Left ventricle myocardium inferior (tissue), 1 donor: ENCODE measurements at places on chromosomes 6 and 20.

DNA sequence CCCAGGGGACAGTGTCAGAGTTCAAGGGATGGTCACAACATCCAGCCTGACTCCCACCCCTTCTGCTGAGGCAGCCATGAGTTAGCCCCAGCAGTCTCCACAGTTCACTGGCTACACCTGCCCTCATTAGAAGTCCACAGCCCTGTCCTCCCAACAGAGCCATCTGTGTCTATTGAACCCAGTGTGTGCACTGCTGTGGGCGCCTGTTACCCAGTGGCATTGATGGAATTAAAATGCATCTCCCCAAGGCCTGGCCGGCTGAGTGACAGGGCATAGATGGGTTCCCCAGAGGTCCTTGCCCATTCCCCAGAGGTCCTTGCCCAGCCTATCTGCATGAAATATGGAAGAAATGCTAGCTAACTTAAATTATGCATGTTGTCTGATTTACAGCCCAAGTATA, 73.3 kb downstream of the PCSK2 start:
- no peak for DNase-seq

DNA sequence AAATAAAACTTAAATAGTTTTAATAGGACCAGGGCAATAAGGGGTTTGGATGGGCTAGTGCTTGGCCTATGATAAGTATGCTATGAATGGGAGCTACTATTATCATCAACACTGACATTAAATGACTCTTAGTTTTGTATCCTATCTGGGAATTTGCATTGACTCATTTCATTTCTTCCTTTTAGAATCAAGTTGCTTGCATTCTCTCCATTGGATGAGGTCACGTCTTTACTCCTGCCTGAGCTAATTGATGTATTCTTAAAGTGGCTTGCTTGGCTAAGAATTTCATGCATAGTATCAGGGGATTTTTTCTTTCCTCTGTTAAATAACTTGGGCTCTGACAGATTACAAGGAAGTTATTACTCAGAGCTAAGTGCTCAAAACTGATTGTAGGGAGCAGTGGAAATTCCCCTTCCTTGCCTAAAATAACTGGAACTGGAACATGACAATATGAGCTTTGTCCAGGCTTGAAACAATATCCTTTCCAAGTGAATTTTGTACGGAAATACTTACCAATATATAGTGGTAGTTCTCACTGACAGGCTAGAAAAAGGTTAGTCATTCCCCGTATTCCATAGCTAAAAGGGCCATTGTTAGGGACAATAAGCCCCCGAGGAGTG, 169.9 kb downstream of the BCAS1 start:
- DNase-seq: no peak

DNA sequence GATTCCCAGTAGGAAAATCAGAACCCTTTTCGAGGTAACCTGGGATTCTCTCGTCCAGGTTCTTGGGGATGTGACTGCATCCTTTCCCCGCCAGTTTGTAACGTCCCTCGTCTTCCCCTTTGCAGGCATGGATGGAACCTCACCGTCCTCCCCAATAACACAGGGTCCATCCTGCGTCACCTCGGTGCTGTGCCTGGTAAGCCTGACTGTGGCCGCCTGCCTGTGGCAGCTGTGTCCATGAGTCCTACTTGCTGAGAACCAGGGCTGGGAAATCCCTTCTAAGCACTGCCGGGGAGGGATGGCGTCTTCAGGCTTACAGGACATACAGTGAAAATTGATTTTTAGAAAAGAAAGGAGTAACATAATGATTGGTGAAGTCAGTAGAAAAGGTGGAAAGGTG, 155.6 kb downstream of the DTNBP1 start:
- no peak for DNase-seq

GRCh38 chr6:7703148-7703680, 22.7 kb upstream of the BMP6 start:
- no peak for DNase-seq

- no peak for DNase-seq
Observed at GRCh38 chr6:106216527-106216926, 109.0 kb downstream of the ATG5 start.

DNA sequence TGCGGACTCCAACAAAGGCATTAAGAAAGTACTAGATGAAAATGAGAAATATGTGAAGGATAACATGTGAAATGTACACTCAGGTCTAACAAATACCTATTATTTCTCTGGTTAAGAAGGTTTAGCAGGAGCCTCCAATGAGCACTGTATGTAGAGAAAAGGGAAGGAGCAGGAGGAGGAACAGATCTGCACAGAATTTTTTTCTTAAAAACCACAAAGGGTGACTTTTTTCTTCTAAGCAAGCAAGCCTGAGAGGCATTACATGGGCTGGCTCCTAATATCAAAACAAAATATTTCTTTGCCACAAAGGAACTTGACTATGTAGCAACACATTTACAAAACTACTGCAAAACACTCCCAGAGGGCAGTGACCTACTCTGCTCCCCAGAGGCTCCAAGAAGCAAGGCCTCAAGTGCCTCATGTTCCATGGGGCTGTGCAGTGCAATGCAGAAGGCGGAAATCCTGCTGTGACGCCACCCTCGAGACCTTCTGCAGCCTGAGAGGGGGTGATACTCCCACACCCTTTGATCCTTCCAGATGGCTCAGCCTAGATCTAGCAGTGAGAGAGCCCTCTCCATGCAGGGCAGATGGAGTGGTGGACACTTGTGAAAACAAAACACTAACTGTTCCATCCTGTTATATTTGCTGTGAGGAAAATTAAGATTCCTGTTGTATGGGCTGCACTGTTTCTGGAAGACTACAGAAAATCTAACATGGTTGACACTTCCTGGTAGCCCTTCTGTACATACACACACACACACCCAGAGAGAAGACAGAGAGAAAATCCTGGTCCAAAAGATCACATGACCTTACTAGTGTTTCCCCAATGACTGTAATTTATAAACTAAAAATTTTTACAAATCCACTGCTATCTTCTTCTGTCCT, 36.0 kb upstream of the SMIM29 start:
- peak; percentile 70 for DNase-seq

DNA sequence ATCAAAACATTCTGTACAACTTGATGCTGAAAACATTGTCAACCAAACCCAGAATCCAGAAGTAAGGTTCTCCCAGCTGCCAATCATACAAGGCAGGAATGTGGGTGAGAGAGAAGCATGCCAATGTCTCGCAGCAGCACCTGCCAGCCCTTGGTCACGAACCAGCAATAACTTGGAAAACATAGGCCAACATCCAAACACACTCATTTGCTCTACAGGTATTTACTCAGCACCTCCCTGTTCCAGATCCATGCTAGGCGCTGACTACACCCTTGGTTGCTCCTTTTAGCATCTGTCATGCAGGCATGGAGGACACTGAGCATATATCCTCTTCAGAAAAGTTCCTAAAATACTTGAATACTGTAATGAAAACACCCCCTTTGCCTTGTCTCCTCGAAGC, 63.6 kb downstream of the FAXC start:
- no peak for DNase-seq

DNA sequence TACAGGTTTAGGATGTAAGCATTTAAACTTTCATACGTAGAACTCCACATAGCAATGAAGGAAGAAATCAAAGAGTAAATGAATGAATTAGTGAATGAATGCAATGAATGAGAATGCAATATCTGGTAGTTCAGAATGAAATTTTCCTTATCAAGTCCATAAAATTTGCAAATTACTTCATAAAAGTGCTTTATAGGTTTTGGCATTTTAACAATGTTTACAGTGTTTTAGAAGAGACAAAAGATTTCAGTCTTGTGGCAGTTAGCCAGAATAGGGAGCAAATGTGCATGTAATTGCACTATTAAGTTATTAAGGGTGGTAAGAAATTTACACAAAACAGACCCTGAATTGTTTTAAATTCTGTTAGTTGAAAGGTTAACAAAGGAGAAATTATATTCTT, 739.4 kb upstream of the FLRT3 start:
- DNase-seq: no peak

- DNase-seq: peak; percentile 71
Observed at GRCh38 chr6:73521351-73521985, 636 bp upstream of the EEF1A1 start.

GRCh38 chr6:166318227-166318626, 10.0 kb upstream of the PRR18 start:
- DNase-seq: no peak

DNA sequence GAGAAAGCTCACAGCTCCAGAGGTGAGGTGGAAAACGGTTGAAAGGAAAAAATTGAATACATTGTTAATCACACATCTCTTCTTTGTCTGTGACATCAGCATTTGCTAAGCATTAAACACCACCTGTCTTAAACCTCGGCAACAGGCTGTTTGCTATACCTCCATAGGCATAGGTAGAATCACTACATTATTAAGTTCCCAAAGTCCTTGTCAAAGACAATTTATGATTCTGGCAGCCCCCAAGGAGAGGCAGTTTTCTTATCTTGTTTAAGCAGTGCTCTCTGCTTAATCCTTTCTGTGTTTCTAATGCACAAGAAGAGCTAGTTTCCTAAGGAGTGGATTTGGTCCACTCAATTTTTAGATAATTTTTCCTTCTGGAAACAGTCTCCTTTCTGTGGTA, 249.7 kb downstream of the NKAIN2 start:
- DNase-seq: no peak

GRCh38 chr6:124400261-124400999, 561.8 kb upstream of the RNF217 start:
- no peak for DNase-seq
